ENCODE measurements at places on chromosomes 11 and 22. TPM values are rescaled to one million over a fixed set of nuclear protein-coding genes. Genes with fewer than 3 reads are reported as not detected.

DNA sequence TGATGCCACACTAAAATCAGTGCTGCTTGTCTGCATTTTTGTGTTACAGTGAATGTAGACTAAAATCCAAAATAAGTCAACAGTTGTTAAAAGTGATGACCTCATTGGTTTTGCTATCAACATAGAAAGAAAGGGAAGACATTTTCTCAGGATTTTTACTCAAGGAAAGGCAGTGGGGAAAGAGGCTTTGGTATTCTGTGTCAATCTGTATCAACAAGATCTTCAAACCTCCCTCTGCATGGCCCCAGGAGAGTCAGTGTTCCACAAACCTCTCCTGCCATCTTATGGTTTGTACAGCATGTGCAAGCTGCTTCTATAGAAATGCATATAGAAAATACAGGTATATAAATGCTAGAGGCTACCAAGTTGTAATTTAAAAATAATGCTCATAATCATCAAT lies 13.8 kb upstream of the OR51M1 start:
- no peak for DNase-seq

The OTOG gene
- polyA plus RNA-seq, result 0.14 TPM

DNA sequence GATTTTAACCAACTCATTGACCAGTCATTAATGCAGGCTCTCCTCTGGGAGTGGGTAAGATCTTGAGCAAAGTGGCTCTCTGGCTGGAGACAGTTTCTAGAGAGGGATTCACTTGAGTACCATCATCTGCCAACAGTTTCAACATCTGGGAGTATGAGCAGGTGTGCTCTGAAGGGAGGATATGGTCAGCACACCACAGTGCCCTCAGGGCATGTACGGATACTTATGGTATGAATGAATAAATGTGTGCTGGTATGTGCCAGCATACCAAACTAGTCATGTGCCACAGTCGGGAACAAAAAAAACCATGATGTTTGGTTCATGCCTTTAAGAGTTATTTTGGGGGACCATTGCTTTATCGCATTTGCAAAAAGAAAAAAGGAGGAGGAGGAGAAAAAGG lies 1197.5 kb upstream of the TENM4 start:
- no peak for DNase-seq

The DDTL gene
- 7.1 TPM for polyA plus RNA-seq

DNA sequence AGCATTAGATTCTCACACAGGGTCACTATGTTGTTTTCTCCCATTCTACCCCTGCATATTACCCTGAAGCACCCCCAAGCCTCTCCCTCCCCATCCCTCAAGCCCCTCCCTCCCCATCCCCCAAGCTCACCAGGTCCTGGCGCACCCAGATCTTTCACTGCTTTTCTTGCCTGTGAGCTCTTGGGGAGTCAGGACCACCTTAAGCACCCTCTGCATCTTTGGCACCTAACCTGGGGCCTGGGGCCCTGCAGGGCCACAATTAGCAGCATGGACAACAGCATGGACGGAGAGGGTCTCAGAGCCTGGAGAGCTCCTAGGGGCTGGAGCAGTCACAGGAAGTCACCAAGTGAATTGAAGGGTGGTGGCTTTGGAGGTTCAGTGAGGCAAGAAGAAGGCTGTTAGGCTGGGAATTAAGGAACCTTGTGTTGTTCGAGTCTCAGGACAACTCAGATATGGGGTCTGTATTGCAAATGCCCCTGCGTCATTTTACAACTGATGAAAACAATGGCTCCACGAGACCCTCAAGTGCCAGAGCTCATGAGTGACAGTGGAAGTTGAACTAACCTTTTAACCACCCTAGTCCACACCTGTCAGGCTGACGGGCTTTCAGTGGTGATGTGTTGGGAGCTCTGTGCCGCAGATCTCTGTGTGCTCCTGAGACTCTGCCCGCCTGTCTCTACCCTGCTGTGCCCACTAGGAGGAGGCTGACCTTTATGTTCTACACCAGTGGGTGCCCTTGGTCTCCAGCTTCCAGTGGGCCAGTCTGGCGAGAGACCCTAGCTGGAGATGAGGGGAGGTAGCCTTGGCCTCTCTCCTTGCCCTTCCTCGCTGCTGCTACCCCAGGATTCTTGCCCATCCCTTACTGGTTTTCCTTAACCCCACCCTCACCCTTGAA lies 111.3 kb upstream of the OR4B1 start:
- no peak for DNase-seq

Measured in right lung (tissue), 10 donors.